ENCODE measurements at places on chromosomes 1 and 21.

- no peak for DNase-seq
Measured at GRCh38 chr1:183816110-183816509, 11.2 kb downstream of the RGL1 start.

DNA sequence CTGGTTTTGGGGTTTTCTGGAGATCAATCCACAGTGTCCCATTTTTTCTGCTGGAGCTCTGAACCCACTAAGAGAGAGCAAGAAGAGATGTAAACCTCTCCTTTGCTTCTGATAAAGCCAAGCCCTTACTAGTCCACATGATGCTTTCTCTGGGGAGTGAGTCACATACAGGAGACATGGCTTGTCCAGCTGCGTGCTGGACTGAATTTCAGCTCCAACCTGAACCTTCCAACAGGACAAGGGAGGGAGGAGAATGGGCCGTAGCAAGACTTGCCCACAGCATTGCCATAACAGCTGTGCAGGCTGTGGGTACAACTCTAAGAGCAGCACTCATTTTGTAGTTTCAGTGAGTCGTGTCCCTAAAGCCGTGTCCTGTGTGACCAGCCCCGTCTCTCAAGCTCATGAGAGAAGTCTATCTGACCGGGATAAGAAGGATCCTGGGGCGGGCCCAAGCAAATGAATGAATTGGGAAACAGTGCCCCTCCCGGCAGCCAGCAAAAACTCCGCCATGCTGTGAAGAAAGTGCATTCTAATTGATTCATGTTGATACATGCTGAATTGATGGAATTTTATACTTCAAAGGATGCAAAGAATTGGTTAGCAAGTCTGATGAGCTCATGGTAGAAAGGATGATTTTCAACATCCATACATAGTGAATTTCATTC lies 195.2 kb downstream of the GABPA start:
- DNase-seq = no peak

DNA sequence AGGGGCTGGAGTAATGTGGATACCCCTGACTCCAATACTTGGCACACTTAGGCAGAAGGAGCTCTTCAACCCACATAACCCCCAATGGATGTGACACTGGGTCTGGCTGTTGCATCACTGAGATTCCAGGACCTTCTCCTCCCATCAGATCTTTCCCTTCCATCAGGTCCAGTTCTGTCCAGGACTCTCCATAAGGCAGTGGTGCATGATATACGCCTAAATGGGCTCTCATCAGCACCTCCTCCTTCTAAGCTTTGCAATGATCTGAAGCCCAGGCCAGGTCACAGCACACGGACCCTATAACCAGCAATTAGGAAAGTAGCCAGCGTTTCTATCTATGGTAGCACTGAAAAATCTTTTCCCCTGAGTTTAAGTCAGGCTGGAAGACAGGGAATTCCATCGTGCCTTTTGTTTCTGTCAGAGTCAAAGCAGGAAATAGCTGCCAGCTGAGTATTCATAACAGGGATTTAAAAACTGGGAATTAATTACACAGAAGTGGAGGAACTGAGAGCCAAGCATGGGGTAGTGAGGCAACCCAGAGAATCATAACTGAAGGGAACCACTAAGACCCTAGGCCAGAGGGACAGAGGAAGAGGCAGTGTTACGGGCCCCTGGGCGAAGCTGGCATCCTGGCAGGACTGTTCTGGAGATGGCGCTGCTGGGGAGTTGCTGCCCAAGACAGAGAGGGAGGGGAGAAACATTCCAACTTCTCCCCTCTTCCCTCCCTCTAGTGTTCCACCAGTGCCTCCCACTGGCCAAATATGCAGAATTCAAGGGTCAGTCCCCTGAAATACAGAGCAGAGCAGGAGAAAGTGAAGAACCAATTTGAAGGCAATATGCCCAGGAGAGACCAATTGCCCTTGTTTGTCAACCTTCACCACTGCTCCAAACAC lies 37.5 kb upstream of the HOOK1 start:
- DNase-seq = no peak

DNA sequence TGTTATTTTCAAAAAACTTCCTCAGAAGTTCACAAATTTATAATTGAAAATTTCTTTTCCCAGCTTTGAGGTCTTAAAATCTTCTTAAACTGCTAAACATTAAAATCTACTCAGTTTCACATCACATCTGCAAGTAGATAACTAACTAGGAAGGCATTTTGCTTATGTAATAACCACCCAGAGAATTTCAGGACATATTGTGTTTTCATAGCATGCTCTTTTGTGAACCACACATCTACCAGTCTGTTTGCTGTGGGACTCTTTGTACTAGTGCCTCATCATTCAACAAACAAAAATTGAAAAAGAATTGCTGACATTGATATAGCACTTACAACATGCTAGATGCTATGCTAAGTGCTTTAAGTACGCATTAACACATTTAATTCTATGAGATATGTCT lies 31.6 kb upstream of the C1orf146 start:
- no peak for DNase-seq

Measured in HEK293T (cell line).